PC-9 (cell line): ENCODE measurements at places on chromosomes 5 and 9. TPM values are rescaled to one million over a fixed set of nuclear protein-coding genes. Genes with fewer than 3 reads are reported as not detected.
A peak's percentile ranks its signal among the peaks of the same experiment; 100 is the strongest.

- no peak for DNase-seq
These were observed 219.1 kb downstream of the C9orf50 start for GRCh38 chr9:129401623-129402370.

DNA sequence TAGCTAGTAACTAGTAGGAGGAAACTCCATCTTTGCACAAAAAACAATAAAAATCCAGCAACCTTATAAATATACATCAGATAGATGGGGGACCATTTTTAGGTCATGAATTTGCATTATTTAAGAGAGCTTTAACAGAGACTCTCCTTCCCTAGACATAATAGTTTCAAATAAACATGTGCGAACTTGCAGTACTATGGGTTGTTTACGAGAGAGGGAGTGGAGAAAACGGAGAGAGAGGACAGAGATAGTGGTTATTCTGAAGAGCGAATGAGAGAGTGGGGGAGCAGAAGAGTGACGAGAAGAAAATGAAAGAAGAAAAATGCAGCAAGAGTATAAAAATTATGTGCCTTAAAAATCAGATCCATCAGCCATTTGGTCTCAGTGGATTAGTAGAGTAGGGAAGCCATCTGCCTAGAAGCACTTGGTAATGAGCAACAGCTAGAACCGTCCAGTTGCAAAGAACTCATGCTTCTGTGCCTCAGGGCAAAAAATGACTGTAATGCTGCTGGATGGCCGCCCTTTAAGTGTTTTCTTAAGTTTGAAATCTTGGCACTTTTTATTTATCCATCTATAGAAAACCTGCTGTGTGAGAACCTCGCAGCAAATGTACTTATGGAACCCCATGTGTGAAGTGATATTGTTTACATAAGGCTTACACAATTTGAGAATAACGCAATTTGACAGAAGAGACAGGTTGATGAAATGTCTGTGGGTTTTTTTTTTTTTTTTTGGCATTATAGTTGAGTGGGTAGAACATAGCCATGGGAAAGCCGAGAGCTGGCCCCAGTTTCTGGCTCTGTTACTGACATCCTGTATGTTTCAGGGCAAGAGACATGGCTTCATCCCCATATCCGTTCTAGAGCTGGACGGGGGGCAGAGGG is 95.6 kb upstream of the ZNF608 start:
- DNase-seq = peak; percentile 82

QSOX2 gene
- 34.6 and 40.8 TPM in 2 replicates for total RNA-seq

DNA sequence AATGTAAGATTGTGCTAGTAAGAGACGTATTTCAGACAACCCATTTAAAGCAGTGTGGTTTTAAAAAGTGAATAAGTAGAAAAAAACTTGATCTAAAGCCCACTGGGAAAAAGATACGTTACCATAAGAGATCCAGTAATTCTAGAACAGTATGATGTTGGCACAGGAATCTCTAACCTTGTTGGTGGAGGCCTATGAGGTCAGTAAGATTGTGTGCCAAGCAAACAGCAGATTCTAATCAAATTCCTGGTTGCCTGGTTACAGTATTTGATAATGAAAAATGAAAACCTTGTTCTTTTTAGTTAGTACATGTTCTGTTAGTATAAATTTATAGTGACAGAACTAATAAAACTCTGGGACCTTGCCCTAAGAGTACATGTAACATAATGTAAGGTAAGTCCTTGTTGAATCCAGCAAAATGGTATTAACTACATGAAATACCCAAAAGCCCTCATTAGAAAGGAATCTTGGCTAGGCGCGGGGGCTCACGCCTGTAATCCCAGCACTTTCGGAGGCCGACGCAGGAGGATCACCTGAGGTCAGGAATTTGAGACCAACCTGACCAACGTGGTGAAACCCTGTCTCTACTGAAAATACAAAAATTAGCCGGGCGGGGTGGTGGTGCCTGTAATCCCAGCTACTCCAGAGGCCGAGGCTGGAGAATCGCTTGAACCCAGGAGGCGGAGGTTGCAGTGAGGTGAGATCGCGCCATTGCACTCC is 33.2 kb upstream of the DMXL1 start:
- DNase-seq = no peak

GRCh38 chr9:18717759-18718158 is 243.8 kb downstream of the ADAMTSL1 start:
- DNase-seq = no peak

- no peak for DNase-seq
These were observed 1867.3 kb downstream of the EFNA5 start for GRCh38 chr5:105803431-105803830.

ADAMTS12 gene
- 71.1 and 103 TPM in 2 replicates for total RNA-seq
